ENCODE measurements at places on chromosomes 3 and 15.
A peak's percentile ranks its signal among the peaks of the same experiment; 100 is the strongest.

DNA sequence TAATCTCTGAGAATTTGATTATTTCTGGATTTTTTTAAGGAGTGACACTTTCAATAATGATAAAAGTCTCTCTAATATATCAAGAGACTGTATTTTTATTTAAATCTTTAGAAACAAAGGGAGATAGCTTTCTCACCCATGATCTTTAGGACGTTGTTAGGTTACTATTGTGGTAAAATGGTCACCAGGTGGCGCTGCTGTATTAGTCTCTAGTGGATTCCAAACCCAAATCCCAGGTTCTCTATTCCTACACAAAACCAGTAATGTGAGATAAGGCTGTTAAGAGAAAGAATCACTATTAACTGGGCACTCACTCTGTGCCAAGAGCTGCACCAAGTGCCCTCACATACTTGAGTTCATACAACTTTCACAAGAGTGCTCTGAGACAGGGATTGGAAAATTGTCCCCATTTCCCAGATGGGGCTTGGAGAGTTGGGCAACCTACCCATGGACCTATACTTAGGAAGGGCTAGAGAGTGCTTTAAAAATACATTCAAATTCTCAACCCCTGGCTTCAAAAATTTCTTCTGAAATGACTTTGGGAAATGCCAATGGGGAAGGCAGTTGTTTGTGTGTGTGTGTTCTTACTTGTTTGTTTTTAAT, 593.4 kb upstream of the TGFBR2 start:
- peak; percentile 33 for DNase-seq

GRCh38 chr15:66078196-66078928, 175.2 kb downstream of the MEGF11 start:
- DNase-seq = no peak

- no peak for DNase-seq
Observed at GRCh38 chr3:101806491-101806890, 27.5 kb downstream of the NXPE3 start.

- DNase-seq = no peak
Observed at GRCh38 chr3:55160241-55160983, 232.6 kb upstream of the LRTM1 start.

GRCh38 chr15:78059110-78059839, 18.2 kb downstream of the TBC1D2B start:
- DNase-seq = no peak

DNA sequence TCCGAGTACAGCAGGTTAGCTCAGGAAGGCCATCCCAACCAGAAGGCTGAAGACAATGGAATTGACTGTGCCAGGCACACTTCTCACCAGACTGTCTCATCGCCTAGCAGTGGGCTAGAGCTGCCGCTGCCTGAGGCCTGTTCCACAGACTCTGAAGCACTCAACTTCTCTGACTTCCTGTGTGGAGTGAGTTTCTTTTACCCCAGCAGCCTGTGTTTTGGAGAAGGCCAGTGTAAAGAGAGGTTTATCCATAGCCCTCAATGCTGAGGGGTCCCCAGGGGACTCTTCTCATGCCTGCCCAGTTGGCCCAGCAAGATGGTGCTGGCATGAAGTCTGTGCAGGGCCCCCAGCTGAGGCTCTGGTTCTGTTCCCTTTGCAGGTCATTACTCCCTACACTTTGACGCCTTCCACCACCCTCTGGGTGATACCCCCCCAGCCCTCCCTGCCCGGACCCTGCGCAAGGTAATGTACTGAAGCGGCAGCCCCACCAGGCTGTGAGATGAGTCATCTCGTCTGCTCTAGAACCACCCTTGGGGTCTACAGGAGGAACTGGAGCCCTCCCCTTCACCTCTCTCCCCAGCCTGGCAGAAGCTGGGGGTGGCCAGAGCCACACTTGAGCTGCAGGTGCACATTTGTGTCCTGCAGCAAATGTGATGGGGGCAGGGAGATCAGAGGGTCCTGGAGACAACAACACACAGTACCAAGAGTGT, 5.2 kb upstream of the MANF start:
- DNase-seq = no peak

GRCh38 chr15:100078511-100079220, 263.1 kb downstream of the ADAMTS17 start:
- DNase-seq = no peak

GRCh38 chr3:123952844-123953520, 8.0 kb downstream of the CCDC14 start:
- DNase-seq = no peak

GRCh38 chr3:167493244-167493643, 19.4 kb upstream of the SERPINI2 start:
- no peak for DNase-seq

GRCh38 chr3:110139821-110140220, 802.5 kb upstream of the DPPA4 start:
- DNase-seq = no peak

GRCh38 chr15:48324949-48325348, 6.3 kb upstream of the DUT start:
- DNase-seq = no peak

- no peak for DNase-seq
Observed at GRCh38 chr15:85786781-85787114, 8.0 kb downstream of the KLHL25 start.

DNA sequence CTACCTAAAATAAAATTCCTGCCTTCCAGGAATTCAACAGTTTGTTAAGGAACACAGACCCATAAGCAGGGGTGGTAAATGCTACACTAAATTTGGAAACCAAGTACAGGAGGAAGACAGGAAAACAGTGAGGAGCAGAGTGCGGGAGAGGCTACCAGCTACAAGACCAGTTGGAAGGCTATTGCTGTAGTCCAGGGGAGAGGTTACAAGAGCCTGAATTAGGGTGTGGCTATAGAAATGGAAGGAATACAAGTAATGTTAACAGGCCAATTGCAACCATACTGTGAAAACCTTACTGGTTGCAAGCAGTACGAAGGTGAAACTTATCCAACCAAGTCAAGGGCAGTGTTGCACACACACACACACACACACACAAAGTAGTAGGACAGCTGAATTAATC, 880 bp upstream of the ARMC8 start:
- no peak for DNase-seq

Measured in CD4-positive, alpha-beta T cell treated with Interleukin-4 for 1 hour (primary cell).